ENCODE measurements at places on chromosomes 16 and 17. TPM values are rescaled to one million over a fixed set of nuclear protein-coding genes. Genes with fewer than 3 reads are reported as not detected.

GRCh38 chr16:70160821-70161220 lies 12.8 kb upstream of the CLEC18C start:
- DNase-seq = no peak
- H3K36me3 ChIP-seq = peaks cover 27% of the 10 kb centered on the region
- H3K27ac ChIP-seq = no peak overlapping the region
- no peaks in the 10 kb centered on the region for H3K4me1 ChIP-seq

DNA sequence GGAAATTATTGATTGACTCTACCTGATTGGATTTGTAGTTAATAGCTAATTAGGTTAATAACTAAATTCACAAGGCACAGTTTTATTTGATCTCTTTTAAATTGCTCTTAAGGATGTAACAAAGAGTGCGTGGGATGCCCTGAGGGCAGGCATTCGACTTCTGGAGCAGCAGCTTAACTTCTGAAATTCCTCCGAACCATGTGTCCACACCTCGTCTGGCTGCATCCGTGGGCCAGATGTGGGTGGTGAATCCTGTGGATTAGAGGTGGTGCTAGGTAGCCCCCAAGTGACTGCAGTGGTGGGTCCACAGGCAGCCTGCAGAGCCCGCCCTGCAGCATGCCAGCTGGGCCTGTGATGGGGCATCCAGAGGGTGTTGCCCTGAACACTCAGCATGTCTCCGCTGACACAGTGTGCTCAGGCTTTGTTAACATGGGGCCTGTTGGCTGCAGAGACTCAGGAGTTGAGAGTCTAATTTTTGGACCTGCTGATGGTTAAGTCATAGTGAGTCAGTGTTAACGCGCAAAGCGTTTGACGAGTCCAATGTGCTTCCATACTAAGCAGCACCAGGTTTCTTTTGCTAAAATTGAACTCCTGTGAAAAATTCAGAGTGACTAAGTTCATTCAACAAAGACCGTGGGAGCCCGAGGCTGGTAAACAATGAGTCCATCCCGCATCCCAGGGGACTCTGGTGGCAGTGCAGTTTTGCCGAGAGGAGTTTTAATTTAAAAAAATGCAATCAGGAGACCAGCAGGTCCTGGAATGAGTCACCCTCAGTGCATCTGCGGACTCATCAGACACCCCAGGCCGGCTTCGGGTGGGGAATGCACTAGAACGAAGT lies 3.8 kb upstream of the NPB start:
- H3K4me3 ChIP-seq = no peak overlapping the region
- H3K4me1 ChIP-seq = peaks cover 8% of the 10 kb centered on the region

PRSS33 gene
- total RNA-seq = not detected

DNA sequence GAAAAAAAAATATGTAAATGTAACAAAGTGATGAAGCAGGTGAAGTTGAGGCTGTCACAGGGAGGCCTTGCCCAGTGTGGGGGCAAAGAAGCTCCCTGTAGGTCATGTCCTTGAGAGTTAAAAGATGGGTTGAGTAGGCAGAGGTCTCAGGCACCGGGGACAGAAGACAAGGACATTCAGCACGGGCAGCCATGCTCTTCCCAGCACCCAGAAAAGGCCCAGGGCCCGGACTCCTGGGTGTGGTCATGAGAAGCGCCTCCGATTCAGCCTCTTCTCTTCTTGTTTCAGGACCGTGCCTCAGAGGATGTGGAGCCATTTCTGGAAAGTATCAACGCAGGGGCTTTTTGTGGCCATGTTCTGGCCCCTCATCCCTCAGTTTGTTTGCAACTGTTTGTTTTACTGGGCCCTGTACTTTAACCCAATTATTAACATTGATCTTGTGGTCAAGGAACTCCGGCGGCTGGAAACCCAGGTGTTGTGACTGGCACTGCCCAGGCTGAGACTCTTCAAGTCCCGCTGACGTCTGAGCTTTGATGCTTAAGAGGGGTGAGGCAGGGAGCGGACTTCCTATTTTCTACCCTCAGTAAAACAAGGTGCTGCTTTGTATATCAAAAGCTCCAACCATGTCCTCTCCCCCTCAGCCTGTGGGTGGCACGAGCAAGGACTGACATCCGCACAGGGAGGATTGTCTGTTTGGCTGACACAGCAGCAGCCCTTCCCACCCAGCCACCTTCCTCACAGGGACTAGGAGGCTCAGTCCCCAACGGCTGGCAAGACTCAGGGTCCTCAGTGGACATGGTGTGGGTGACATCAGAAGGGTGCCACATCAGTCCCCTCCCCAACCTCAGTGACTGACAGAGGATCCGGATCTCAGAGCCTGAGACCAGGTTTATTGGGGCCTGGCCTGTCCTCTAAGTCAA lies 26.5 kb downstream of the PLA2G10 start:
- H3K27me3 ChIP-seq = no peaks in the 10 kb centered on the region
- no peak overlapping the region for H3K4me3 ChIP-seq
- DNase-seq = no peak
- peaks cover 8% of the 10 kb centered on the region for H3K4me1 ChIP-seq
- H3K36me3 ChIP-seq = peaks cover 48% of the 10 kb centered on the region
- H3K27ac ChIP-seq = no peak overlapping the region

DNA sequence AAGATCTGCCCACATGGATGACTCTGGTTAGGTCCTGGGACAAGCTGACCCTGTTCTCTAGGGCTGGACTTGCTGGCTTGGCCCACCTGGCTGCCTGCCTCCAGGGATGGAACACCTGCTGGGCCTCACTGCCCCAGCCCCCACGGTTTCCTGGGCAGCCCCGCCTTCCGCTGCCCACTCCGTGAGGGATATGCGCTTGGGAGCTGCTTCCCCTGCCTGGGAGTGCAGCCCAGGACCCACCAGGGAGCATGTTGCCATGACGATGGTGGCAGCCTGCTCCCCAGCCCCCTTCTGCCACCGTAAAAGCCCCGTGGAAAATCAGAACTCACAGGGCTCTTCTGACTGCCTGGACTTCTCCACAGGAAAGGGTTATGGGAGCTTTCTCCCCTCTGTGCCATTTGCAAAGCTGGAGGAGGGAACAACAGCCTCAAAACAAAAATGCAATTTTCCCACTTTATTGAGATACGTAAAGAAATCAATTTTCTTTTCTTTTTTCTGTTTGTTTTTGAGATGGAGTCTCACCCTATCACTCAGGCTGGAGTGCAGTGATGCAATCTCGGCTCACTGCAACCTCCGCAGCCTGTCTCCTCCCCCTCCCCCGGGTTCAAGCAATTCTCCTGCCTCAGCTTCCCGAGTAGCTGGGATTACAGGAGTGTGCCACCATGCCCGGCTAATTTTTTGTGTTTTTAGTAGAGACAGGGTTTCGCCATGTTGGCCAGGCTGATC lies 18.0 kb upstream of the GAS7 start:
- no peak for DNase-seq
- peaks cover 2% of the 10 kb centered on the region for H3K36me3 ChIP-seq
- no peaks in the 10 kb centered on the region for H3K4me1 ChIP-seq
- H3K4me3 ChIP-seq = no peak overlapping the region
- H3K27me3 ChIP-seq = no peaks in the 10 kb centered on the region

DNA sequence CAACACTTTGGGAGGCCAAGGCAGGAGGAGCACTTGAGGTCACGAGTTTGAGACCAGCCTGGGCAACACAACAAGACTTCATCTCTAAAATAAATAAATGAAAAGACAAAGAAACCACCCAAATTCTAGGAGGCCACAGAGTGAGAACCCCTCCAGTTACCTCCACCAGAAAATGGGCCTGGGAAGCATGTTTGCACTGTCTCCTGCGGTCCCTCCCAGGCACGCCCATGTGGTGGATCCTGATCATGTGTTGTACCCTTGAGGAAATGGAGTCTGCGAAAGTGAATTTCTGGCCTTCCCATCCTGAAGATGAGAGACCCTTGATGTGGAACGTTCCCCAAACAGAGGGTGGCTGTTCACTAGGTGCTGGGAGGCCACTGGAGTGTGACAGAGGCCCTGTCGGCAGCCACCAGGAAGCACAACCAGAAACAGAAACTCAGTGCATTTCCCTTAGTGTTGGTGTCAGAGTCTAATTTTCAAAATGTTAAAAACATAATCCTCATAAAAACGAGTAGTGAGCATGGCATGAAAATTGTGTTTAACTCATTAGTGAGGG lies 19.2 kb upstream of the USP22 start:
- H3K4me3 ChIP-seq = no peak overlapping the region
- no peak for DNase-seq
- H3K4me1 ChIP-seq = no peaks in the 10 kb centered on the region
- no peaks in the 10 kb centered on the region for H3K36me3 ChIP-seq

DNA sequence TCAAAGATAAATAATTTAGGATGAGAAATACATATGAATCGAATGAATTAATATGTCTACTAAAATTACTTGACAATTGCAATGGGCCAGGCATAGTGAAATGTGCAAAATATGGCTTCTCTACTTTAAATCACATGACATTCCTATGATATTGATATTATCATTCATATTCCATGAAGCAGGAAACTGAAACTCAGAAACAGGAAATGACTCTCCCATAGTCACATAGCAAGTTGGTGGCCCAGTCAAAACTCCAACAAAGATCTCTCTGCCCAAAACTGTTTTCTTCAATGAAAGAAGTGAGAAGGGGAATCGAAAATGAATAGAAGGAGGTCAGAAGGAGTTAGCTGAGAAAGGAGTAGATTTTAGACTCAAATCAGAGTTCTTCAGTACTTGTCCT lies 272.2 kb downstream of the CDH8 start:
- no peaks in the 10 kb centered on the region for H3K27me3 ChIP-seq
- no peak overlapping the region for H3K4me3 ChIP-seq
- no peak for DNase-seq
- no peaks in the 10 kb centered on the region for H3K4me1 ChIP-seq

GRCh38 chr17:28405632-28406472 lies at the start of gene SLC46A1:
TSS of gene SLC46A1 (minus strand) at chr17:28406212. CDS start at chr17:28406114, 98 bp downstream.
- peak within 1 kb of the TSS; percentile 44 for H3K27ac ChIP-seq
- H3K4me3 ChIP-seq = peak within 1 kb of the TSS; percentile 80
- peaks cover 9% of the 10 kb centered on the region for H3K4me1 ChIP-seq
- DNase-seq = peak; percentile 12
- H3K27me3 ChIP-seq = peaks cover 11% of the 10 kb centered on the region
